ENCODE measurements at places on chromosomes 7 and 10.

DNA sequence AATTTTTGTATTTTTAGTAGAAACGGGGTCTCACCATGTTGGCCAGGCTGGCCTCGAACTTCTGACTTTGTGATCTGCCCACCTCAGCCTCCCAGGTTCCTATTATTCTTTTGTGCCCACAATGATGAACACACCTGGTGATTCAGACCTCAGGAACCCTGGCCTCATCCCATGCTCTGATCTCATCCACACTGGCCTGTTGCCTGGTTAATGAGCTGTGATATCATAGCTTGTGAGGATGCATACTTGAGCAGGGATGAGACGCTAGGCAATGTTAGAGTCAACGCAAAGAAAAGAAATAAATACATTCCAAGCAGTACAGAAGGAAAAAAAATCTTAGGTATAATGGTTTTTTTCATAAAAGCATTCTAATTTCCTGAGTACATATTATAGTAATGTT, 82.4 kb upstream of the RNF32 start:
- DNase-seq = no peak

DNA sequence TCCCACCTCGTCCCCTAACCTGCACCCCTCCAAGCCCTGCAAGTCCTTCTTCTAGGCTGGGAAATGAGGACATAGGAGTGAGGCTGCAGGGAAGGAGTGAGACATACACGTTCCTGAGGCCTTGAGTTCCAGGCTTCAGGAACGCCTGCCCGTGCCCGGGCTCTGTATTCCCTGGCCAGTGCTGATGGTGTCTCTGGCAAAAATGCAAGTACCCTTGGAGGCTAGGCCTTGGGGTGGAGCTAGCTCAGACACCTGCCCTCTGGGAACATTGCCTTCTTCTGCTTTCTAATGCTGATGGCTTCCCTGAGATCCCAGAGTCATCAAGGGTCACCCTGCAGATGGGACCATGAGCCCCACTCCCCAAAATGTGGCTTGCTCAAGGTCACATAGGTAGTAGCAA, 76.0 kb downstream of the GRK5 start:
- DNase-seq = no peak

DNA sequence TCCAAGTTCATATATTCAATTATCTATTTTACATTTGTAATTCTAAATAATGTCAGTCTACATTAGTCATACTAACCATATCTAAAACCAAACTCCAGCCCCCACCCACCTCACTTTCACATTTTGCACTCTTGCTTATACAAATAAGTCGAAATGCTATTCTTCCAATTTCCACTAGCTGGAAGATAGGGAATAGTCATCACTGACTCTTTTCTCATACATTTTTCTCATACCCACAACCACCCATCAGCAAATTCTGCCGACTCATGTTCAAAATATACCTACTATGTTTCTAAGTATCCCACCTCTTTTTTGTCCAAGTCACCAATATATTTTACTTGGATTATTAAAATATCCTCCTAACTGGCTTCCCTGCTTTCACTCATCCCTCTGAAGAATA, 93.2 kb upstream of the DGKB start:
- DNase-seq = no peak

DNA sequence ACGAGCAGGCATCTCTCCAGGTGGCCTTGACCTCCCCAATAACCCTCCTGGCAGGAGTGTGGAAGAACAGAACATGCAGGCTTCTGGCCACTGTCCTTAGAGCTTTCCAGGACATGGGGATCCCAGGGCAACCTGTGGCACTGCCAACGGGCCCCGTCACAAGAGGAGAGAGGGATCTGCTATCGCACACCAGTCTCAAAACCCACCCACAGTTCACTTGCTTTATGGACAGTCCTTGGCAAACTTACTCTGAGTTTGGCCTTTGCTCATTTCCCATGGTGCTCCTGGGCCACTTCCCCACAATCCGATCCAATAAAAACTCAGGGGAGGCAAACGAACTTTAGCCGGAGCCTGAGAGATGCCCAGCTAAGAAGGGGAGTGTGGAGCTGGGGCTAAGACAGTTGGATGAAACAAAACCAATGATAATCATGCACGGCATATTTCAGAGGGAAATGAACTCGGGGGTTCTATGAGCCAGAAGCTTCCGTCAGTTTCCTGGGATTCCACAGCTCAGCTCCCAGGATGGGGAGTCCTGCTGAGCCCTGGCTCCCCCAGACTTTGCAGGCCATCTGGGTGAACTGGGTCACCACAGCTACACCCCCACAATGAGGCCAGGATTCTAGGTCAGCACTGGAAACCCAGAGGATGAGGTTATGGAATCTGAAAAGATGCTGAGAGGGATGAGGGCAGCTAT, 158.4 kb downstream of the NEURL1 start:
- no peak for DNase-seq

DNA sequence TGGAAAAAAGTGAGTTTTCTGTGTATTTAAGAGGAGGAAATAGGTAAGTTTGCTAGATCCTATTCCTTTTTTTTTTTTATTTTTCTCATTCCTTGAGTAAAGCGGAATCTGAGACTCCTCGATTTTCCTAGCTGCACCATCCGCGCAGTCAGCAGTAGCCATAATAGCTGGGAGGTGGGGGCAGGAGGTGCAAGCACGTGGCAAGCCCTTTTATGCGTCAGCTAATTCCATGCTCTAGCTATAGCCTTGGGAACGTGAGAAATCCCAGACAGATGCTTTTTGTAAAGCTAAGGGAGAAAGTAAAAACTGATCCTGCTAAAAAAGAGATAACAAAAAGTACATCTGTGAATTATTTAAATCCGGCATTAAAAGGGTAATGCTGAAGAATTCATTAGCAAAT, 33.2 kb upstream of the TPK1 start:
- no peak for DNase-seq
